ENCODE measurements at places on chromosomes 5 and 9.

DNA sequence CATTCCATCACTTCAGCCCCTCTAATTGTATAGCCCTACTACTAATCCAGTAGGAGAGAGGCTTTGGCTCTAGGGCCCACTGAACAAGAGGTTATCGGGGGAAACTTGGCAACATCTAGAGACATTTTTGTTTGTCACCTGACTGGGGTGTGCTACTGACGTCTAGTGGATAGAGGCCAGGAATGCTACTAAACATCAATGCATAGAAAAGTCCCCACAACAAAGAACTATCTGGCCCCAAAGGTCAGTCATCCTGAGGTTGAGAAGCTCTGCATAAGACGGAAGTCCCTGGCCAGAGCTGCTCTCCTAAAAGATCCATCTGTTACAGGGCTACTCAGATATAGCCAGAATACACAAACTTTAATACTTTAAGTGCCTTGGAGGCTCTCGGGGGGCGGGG is 570.6 kb upstream of the KLF4 start:
- no peak for DNase-seq

DNA sequence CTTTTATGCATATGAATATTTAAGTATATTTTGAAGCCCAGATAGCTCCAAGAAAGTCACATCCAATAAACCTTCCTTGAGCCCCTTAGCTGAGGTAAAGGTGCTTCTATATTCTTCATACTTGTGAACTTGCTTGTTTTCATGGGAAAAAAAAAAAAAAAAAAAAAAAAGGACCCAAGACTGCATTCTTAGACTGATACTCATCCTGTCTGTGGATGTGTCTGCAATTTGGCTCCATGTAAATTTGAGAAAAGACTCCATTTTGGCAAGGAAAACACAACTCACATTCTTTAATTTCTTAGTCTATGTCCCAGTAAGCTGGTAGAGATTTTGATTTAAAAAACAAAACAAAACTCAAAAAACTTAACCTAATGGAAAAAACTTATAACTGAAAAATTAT is 238.3 kb downstream of the FBXL17 start:
- peak; percentile 80 for DNase-seq

DNA sequence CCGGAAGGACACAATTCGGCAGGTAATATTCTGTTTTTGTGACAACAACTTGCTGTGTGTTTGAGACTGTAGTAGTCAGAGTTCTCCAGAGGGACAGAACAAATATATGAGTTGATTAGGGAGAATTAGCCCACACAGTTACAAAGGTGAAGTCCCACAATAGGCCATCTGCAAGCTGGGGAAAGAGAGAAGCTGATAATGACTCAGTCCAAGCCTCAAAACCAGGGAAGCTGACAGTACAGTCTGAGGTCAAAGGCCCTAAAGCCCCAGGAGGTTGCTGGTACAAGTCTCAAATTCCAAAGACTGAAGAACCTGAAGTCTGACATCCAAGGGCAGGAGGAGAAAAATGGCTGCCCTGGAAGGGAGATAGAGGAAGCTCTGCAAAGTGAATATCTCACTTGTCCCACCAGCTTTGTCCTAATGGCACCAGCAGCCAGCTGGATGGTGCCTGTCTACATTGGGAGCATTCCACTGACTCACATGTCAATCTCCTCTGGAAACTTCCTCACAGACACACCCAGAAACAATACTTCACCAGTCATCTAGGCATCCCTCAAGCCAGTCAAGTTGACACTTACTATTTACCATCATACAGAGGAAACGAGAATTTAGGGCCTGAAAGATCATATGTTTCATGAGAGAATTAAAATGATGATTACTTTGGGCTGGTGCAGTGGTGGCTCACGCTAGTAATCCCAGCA is 36.3 kb upstream of the CTXN3 start:
- no peak for DNase-seq

DNA sequence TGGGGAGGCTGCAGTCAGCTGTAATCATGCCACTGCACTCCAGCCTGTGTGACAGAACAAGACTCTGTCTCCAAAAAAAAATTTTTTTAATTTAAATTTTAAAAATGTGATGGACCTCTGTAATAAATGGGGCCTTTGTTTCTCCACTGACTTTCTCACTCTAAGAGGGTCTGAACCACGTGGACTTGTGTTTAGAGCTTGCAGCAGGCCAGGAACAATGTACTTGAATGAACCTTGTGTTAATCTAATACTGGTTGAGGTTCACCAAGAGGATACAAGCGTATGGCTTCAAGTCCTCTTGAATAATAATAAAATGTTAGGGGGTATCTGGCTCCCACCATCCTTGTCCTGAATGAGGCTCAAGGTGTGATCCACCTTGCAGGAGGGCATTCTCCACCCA is 14.4 kb upstream of the SLC2A8 start:
- DNase-seq, result no peak

GRCh38 chr5:102961671-102962070 is 158.3 kb downstream of the GIN1 start:
- DNase-seq, result no peak

GRCh38 chr5:73625944-73626811 is at the start of gene ARHGEF28:
Gene ARHGEF28, plus strand, starts transcription at chr5:73626196. Its CDS starts 58,656 bp downstream, at chr5:73684852.
- no peak for DNase-seq

GRCh38 chr9:33190021-33190705 is 23.0 kb upstream of the B4GALT1 start:
- no peak for DNase-seq

GRCh38 chr5:123964884-123965283 is 452.9 kb downstream of the CSNK1G3 start:
- peak; percentile 87 for DNase-seq

DNA sequence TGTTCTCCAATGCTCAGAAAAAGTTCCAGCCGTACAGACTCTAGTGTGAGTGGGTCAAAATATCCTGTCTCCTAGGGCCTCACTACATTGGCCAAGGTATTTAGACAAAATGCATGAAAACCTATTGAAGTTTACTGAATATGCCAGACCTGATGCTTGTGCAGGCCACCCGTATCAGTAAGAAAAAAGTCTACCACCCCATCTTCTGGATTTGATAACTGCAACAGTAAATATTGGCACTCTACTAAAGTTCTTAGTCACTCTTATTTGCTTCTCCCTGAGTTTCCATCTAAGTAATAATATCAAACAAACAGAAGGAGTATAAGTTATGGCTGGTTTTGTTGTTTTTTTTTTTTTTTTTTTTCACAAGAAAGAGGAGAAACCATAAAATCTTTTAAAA is 627.7 kb upstream of the KLF4 start:
- DNase-seq, result no peak

DNA sequence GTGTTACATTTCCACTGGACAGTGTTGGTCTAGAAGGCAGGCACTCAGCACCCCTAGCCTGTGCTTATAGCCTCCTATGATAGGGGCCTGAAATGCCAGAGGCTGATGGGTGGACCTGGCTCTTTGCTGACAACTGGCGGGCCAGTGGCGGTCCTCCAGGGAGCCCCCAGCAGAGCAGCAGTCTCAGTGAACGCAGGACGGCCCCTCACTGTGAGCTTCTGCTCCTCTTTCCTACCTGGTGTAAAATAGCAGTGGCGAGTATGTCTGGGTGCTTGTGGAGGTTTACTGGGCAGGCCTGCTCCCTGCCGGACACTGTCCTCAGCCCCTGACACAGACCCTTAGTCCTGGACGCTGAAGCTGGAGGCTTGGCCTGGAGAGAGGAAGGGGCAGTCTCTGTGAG is 3.3 kb upstream of the SEC16A start:
- no peak for DNase-seq

GRCh38 chr5:3590161-3590966 is 5.3 kb upstream of the IRX1 start:
- DNase-seq, result no peak

- no peak for DNase-seq
Measured at GRCh38 chr5:151113651-151114050, 32.8 kb upstream of the TNIP1 start.

- no peak for DNase-seq
Measured at GRCh38 chr5:96649681-96650540, 12.3 kb upstream of the CAST start.

- DNase-seq, result peak; percentile 38
Measured at GRCh38 chr9:78973907-78974306, 597.9 kb upstream of the TLE4 start.

- no peak for DNase-seq
Measured at GRCh38 chr9:125440411-125440810, 178.8 kb downstream of the GAPVD1 start.

- DNase-seq, result no peak
Measured at GRCh38 chr9:27475057-27475595, 49.0 kb upstream of the IFNK start.

GRCh38 chr5:160266752-160267345 is 37.5 kb downstream of the FABP6 start:
- DNase-seq, result no peak

DNA sequence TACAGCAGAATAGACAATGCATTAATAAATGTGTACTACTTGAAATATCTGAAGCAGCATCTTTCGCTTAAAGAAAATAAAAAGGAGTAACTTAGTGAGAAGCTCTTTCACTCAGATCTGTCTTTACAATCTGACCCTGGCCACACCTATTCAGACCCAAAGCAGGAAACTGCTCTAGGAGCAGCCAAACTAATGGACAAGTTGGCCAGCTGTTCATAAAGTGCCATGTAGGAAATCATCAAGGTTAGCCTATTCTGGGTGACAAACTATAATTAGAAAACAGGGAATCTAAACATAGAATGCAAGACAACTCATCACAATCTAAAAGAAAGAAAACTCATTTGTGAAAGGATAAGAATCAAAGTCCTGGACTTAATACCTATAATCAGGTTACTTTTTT is 101.3 kb downstream of the AGTPBP1 start:
- DNase-seq, result no peak

DNA sequence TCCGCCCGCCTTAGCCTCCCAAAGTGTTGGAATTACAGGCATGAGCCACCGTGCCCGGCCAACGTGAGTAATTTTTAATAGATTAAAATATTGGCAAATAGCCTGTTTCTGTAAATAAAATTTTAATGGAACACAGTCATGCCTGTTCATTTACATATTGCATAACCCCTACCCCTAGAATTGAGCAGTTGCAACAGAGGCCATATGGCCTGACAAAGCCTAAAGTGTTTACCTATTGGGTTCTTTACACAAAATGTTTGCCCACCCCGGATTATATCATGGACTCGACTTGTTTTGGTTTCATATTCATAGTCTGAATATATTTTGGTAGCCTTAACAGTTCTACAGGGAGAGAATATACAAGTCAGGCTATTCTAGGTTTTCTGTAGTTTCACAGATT is 5.3 kb downstream of the NSA2 start:
- DNase-seq, result no peak

DNA sequence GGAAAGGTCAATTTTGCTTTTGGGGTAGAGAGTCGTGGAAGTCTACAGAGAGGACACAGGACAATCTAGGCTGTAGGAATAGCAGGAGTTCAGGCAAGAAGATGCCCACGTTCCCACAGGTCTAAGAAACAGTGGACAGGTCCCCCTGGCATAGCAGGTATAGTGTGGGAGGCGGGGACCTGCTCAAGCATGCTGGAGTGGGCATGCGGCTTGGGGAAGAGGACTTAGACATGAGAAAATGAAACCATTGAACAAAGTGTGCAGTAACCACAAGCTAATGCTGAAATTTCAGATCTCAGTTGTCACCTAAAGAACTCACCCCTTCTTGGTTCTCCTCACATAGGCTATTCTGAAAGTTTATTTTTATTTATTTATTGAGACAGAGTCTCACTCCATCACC is 142.8 kb upstream of the EFNA5 start:
- DNase-seq, result no peak

DNA sequence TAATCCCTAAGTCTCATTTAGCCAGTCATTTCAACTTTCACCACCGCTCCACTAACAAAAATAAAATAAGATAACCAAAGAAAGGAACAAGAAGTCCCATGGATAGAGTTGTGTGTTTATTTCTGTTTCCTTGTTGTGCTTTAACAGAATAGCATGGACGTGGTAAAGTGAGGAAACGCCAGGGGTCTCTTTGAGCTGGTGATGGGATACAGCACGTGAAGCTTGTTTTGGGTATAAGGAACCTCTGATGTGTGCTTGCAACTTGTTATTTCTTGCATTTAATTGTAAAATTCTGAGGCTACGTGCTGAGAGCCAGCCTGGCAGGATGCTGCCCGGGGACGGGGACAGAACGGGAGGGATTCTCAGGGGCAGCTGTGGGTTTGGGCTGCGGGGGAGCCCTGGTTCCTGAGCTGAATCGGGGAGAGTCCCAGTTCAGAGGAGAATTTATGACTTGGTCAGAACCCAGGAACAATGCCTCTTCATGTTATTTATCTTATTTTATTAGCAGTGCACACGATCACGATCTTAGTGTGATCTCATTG is 63.4 kb downstream of the ANKRD33B start:
- no peak for DNase-seq

- DNase-seq, result no peak
Measured at GRCh38 chr5:133396814-133397213, 215.5 kb downstream of the FSTL4 start.

DNA sequence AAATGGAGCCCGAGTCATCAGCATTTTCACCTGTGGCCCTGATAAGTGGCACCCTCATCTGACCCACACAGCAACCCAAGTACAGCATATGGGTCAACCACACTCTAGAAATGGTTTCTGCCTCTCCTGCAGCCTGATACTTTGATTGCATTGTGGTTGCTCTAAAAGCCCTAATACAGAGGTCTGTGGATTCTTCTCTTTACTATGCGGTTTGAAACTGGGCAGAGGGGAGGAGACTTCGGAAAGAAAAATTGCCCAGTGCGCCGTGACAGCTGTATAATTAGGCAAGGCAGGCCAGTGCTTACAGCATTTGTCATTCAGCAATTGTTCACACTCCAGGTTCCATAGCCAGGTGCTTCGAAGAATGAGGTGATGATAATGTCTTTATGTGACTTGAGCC is 361.0 kb downstream of the NFIB start:
- no peak for DNase-seq

GRCh38 chr5:146697211-146697610 is 181.2 kb upstream of the GPR151 start:
- no peak for DNase-seq

- no peak for DNase-seq
Measured at GRCh38 chr5:151738125-151738848, 20.1 kb downstream of the ATOX1 start.

GRCh38 chr5:7395432-7395946 is 449 bp upstream of the ADCY2 start:
- DNase-seq, result no peak

DNA sequence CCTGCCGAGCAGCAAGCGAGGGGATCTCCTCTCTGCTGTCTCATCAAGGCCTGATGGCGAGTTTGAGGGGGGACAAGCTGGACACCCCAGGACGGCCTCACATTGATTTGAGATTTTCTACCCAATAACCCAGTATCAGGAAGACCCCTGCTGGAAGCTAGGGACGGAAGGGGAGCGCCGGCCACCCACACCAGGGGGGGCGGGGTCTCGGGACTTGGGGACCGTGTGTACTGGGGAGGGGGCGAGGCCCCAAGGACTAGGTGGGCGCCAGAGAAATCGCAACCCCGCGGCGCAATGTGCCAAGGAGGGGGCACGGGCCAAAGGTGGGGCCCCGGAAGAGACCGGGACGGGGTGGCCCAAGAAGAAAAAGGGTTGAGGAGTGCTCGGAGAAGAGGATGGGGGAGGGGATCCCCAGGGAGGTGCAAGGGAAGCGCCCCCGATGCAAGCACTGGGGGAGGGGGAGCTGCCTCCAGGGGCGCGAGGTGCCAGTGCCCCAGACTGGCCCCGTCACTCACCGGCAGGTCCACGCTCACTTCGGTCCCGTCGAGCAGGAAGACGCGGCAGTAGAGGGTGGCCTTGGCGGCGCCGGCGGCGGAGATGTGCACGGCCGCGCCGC is 1.1 kb downstream of the EPB41L4B start:
- no peak for DNase-seq

All from fibroblast of upper back skin (primary cell).